ENCODE measurements at places on chromosomes 5 and 9. TPM values are rescaled to one million over a fixed set of nuclear protein-coding genes. Genes with fewer than 3 reads are reported as not detected.

The RNF208 gene
- 12.1 TPM for total RNA-seq

The PCDHGB3 gene
- 1.2 TPM for total RNA-seq

DNA sequence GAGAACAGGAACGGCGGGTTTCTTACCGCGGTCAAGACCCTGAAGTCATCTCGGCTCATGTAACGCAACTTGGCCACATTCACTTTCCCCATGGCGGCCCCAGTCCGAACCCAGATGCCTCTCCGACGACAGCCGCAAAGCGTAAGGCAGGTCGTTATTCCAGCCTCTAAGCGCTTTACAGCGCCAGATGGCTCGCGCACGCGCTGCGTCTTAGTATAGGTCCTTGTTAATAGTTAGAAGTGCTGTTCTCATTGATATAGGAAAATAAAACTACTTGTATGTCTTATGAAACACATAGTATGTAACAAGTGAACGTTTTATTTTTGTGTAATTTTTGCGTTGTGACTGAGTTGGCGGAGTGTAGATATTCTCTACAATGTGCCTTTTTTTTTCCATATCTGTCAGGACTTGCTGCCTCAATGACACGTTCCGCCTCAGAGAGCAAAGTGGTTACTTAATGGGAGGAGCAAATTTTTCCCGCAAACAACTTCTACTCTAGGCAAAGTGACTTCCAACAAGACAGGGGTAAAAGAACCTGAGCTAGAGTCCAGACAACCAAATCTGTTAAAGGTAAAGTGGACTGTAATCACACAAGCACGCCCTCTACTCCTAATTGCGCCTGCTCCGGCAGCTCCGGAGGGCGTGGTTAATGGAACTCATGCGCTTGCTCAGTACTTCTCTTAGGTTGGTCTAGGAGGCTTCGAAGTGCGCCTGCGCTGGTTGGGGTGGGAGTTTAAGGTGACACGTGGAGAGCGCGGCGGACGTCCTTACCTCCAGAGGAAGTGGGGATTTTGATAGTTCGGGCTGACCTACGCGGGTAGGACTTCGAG is at the start of gene RIOK2:
Gene RIOK2 (minus strand): TSS at position 148 of the 830 bp plus-strand sequence. CDS start 56 bp downstream, at position 92.
- DNase-seq, result peak; percentile 90

- no peak for DNase-seq
Measured at GRCh38 chr9:109010746-109011145, 2.6 kb downstream of the CTNNAL1 start.

Measured in type B pancreatic cell (in vitro differentiated cells).